Activated CD8-positive, alpha-beta T cell treated with anti-CD3 and anti-CD28 coated beads, Interleukin-2, amount 10 ng/mL, durations not matched to agents 7 days and 5 days (primary cell): ENCODE measurements at places on chromosomes 13 and 19. TPM values are rescaled to one million over a fixed set of nuclear protein-coding genes. Genes with fewer than 3 reads are reported as not detected.

Gene BRCA2
- 28.4 TPM for total RNA-seq

Gene GPC6
- not detected for total RNA-seq

Gene CPB2
- total RNA-seq = not detected

Gene ATP4B
- not detected for total RNA-seq

Gene ATXN8OS
- total RNA-seq = not detected

Gene TEX29
- not detected for total RNA-seq

Gene COX6B2
- total RNA-seq = not detected

Gene KHSRP
- 345 TPM for total RNA-seq

Gene PGLYRP2
- not detected for total RNA-seq

Gene SGCG
- not detected for total RNA-seq

Gene ZSCAN4
- total RNA-seq = not detected

Gene FXYD7
- total RNA-seq = 5.2 TPM

Gene KIR3DL2
- 0.61 TPM for total RNA-seq

Gene PALM
- not detected for total RNA-seq

Gene ADGRE2
- total RNA-seq = 0.29 TPM

Gene LILRB4
- total RNA-seq = not detected
